A549 treated with Mapracorat at 1 μM for 4 hours (cell line): ENCODE measurements at places on chromosomes 1 and 21. TPM values are rescaled to one million over a fixed set of nuclear protein-coding genes. Genes with fewer than 3 reads are reported as not detected.

The SLFNL1 gene
- total RNA-seq, result 0.04 TPM in 1 of 5 replicates, not detected in the others

The CELA2A gene
- total RNA-seq, result not detected in 5 replicates

The SLC19A1 gene
- total RNA-seq, result 13.9 to 20.6 TPM (median 18.9 TPM) in 5 replicates

The TFF3 gene
- total RNA-seq, result not detected in 5 replicates

The TLR5 gene
- total RNA-seq, result 0.13 to 0.31 TPM (median 0.19 TPM) in 5 replicates

The CLDN14 gene
- total RNA-seq, result not detected in 5 replicates

The WNT3A gene
- 0.04 to 0.06 TPM in 2 of 5 replicates, not detected in the others for total RNA-seq

The DIO1 gene
- total RNA-seq, result not detected in 5 replicates

The CR1L gene
- 0.40 TPM in 1 of 5 replicates, not detected in the others for total RNA-seq

The KLHDC8A gene
- total RNA-seq, result 0.60 to 0.89 TPM (median 0.66 TPM) in 5 replicates
